H4 (cell line): ENCODE measurements at places on chromosomes 4 and X.

DNA sequence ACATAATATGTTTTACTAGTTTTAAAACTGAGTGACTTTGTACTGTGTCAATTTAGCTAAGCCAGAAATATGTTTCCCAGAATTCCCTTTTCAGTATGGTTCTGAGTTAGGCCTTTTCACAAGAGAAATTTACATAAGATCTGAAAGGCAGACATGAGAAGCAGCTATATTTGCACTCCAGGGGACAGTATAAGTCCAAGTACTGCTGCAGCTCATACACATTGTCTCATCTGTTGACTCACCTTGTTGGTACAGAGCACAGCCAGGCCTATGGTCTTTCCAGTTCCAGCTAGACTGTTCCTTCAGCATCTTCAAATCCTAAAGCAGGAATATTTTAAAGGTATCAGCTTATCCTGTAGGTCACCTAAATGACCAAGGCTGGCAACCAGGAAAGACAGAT lies 53.5 kb downstream of the BMP3 start:
- no peak for DNase-seq

DNA sequence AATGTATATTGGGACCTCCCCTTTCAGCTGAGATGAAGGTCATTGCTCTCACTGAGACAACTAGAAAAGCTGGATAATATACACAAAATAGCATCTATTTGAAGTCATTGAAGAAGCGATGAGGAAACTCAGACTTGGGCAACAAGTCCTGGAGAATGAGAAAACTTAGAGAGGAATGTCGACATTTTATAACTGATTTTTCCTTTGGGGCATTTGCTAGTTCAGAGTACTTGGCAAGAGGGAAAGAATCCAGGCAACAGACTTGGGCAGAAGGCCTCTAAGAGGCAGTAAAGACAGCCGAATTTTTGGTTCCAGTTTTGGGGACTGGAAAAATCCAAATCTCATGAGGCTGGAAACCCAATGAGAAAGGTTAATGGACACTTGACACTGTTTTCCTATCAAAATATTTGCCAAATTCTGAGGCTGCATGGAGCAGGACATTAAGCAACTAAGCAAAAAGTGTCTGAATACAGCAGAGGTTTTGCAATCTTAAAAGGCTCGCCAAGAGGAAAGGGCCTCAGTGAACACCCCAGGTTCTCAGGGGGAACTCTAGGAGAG lies 21.0 kb upstream of the ANXA5 start:
- DNase-seq = no peak

DNA sequence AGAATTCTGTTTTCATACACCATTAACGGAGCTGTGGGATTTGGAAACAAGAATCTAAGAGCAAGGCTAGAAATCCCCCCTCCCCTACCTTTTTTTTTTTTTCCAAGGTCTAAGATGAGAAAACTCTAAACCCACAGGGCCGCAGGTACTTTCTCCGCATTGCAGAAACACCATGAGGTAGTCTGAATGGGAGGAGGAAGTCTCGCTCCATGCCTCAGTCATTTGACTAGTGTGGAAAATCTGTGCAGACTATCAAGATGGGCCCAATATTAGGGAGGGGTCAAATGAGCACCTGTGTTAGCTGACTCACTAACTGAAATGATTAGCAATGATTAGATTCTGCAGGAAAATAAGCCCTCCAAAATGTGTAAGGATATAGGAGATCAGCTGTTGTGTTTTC lies 40.9 kb upstream of the MAP3K15 start:
- no peak for DNase-seq

GRCh38 chrX:10571260-10571659 lies 49.1 kb downstream of the MID1 start:
- DNase-seq = no peak

- no peak for DNase-seq
These were observed 51.0 kb downstream of the DHX15 start for GRCh38 chr4:24533364-24533763.

- no peak for DNase-seq
These were observed 1.9 kb upstream of the SCML1 start for GRCh38 chrX:17735406-17735805.

GRCh38 chr4:96713271-96713850 lies 873.5 kb downstream of the PDHA2 start:
- DNase-seq = no peak

GRCh38 chr4:27084685-27085361 lies 224.2 kb downstream of the STIM2 start:
- no peak for DNase-seq

- DNase-seq = peak; percentile 41
These were observed 4.3 kb downstream of the EPHA5 start for GRCh38 chr4:65665771-65666523.

DNA sequence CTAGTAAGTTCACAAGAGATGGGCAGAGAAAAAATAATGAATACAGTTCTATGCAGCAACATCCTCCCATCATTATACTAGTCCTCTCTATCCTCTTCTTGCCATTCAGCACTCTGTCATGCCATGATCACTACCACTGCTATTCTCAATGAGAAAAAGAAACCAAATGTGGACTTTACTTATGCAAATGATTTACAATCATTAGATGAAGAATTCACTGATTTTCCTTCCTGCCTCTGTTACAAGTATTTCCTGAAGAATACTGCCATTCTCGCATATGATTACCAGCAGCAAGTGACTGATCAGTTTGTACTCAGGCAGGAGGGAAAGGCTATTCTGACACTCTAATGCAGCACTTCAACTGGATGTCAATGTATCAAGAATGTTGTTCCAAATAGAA lies 50.3 kb downstream of the WDFY3 start:
- no peak for DNase-seq

GRCh38 chr4:81912376-81913030 lies 440.8 kb upstream of the RASGEF1B start:
- no peak for DNase-seq

DNA sequence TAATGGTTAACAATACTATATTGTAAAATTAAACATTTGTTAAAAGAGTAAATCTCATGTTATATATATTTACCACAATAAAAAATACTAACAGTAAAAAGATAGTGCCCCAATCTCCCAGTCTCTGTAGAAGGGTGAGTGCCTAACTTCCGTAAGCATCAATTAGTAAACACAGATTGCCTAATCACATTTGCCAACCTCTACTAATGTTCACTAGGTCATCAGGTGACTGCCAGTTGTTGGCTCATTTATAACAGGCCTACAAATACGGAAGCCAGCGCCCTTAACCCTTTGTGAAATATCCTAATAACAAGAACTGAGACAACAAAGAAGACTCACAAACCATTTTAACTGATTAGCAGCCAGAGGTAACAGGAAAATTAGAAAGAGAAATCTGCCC lies 345.1 kb downstream of the INPP4B start:
- no peak for DNase-seq

GRCh38 chrX:97070346-97070745 lies 186.6 kb downstream of the RPA4 start:
- DNase-seq = no peak

GRCh38 chr4:79078339-79078738 lies 139.1 kb upstream of the PAQR3 start:
- DNase-seq = no peak

DNA sequence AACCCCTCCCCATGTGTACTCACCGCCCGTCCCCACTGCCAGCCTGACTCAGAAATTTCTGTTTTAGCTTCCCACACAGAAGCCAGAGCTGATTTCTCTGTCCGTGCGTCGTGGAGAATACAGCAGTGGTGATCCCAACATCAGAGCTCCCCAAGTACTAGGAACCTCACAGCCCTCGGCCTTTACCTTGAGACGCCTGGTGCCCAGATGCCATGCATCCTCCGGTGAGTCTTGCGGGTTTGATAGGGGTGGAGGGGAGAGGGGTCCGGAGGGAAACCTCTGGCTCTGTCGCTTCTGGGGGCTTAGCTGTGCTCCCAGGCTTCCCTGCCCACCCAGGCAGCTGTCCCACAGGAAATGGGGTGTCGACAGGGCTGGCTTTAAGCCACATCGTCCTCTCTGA lies 2.1 kb downstream of the LOC101059915 start:
- DNase-seq = no peak

DNA sequence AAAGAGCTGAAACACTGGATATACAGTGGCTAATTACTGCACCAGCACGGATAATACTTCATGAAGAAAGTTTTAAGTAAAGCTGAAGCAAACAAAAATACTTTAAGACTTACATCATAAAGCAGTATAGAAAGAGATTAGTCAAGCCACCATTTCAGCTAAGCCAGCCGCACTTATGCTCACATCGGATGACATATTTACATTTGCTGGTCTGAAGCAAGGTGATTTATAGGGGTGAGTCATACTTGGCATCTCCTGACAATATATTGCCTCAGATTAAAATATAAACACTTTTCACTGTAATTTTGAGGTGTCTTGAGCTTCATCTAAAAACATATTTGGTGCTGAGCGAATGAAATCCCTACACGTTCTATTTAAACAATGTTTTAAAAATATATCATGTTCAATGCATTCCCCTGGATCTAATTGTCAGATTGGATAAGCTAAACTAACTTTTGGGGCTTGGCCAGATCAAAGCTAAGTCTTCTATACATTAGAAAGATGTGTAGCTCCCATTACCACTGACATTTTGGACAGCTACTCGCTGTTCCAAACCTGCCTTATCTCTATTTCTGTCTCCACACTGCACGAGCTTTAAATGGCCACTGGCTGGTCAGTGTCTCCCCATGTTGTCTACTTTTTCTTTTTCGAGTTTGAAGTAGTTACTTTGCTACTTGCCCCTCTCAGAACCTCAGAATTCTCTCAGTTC lies 103.2 kb downstream of the VCX2 start:
- peak; percentile 67 for DNase-seq

GRCh38 chr4:150518559-150518958 lies 63.4 kb upstream of the MAB21L2 start:
- DNase-seq = peak; percentile 12
